Stimulated activated CD4-positive, alpha-beta T cell treated with anti-CD3 and anti-CD28 coated beads, Interleukin-2, amount 100 ng/mL, for 48 hours (primary cell): ENCODE measurements at places on chromosomes 7 and 10.

DNA sequence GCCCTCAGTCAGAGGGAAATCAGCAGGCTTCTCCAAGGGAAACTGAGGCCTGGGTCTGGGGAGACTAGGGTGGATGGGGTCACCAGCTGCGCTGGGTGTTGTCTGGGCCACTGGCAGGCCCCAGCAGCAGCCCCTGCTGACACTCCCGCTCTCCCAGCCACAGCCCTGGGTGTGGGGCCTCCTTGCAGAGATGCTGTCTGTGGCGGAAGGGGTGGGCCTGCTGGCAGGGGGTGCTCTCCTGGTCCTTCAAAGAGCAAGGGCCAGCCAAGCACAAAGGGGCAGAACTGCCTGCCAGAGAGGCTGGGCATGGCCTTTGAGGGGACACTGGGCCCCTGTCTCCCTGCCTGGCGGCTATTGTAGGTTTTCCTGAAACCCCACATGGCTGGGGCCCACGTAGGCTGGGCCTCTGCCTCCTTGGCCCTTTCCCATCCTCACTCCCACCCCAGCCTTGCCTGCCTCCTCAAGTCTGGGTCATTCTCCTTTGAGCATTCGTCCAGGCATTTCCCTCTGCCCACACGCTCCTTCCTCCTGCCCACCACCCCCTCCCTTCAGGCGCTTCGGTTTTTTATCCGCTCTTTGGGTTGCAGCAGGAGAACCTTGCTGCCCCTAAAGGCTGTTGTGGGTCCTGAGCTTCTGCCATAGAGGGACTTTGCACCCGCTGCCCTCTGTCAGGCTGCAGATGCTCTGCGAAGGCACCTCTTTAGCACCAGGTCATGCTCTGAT is 9.1 kb downstream of the COL13A1 start:
- no peak for DNase-seq

DNA sequence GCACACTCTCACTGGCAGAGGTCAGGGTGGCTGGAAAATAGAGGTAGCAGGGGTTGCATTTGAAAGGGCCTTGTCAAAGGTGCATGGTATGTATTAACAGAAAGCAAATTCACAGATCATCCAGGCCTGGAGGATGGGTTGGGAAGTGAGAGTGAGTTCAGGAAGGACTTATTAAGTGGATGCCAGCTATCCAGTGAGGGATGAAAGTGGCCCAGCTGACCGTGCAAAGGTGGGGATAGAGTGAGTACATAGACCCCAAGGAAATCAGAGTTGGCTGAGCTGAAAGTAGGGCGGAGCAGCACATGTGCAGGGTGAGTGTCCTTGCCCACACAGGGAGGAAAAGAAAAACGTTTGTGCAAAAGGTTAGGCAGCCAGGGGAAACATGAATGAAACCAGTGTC is 58.1 kb downstream of the HECW1 start:
- DNase-seq, result no peak

- no peak for DNase-seq
Observed at GRCh38 chr7:130927062-130927461, 193.1 kb upstream of the KLF14 start.

- DNase-seq, result no peak
Observed at GRCh38 chr7:93196336-93196735, 29.9 kb downstream of the HEPACAM2 start.

- no peak for DNase-seq
Observed at GRCh38 chr10:77164616-77165311, 472.8 kb downstream of the KCNMA1 start.

DNA sequence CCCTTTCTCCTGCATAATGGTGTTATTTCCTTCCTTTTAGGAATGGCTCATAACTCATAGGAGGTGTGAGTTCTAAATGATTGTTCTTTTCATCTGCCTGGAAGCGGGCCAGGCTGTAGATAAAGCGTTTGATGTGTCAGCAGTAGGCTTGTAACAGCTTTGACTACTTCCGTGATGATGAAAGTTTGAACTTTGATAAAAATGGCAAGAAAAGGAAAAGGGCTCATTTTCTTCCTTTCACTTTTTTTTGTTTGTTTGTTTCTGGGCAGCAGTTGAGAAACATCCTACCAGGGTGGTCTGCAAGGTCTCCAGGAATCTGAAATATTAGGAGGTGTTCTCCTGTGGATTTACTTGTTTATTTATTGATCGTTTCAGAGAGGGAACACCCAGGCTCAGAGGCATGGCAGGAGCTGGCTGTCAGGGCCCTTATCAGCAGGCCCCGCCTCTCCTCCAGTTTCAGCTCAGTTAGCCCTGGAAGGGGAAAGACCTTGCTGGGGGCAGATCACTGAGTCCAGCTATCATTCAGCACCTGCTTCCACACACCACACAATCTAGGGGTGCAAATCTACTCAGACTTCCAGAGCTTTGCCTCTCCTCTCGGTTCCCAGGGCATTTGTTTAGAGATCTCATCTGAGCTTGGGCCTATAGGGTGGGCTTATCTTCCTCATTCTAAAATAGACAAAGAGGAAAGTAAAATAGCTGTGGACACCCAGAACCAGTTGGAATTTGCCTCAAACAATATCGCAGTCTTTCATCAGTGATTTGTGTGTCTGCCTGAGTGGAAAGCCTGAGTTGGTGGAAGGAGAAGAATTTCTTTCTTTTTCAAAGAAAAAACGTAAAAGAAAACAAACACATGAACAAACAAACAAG is 130.9 kb downstream of the BMPER start:
- DNase-seq, result no peak

GRCh38 chr7:25786936-25787335 is 365.1 kb upstream of the NFE2L3 start:
- no peak for DNase-seq

GRCh38 chr7:122137251-122138077 is 6.6 kb downstream of the AASS start:
- DNase-seq, result no peak

DNA sequence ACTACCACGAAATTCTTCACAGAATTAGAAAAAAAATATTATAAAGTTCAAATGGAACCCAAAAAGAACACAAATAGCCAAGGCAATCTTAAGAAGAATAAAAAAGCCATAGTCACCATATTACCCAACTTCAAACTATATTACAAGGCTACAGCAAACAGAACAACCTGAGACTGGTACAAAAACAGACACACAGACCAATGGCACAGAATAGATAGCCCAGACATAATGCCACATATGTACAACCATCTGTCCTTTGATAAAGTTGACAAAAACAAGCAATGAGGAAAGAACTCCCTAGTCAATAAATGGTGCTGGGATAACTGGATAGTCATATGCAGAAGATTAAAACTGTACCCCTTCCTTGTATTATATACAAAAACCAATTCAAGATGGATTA is 808.5 kb upstream of the ZWINT start:
- no peak for DNase-seq

GRCh38 chr7:79647711-79648110 is 194.2 kb upstream of the MAGI2 start:
- no peak for DNase-seq

GRCh38 chr10:35716776-35717175 is 74.7 kb upstream of the FZD8 start:
- no peak for DNase-seq

- DNase-seq, result no peak
Observed at GRCh38 chr10:10996966-10997620, 20.6 kb upstream of the CELF2 start.
